ENCODE measurements at places on chromosomes 3 and 15.

- H3K4me1 ChIP-seq = peaks cover 17% of the 10 kb centered on the region
- H3K27me3 ChIP-seq = no peaks in the 10 kb centered on the region
- H3K27ac ChIP-seq = peak overlapping the region; percentile 1
- H3K4me3 ChIP-seq = no peak overlapping the region
- no peaks in the 10 kb centered on the region for H3K36me3 ChIP-seq
- no peak for DNase-seq
Measured at GRCh38 chr15:62895139-62895866, 147.2 kb upstream of the TPM1 start.

GRCh38 chr15:101610611-101611000 is 41.6 kb downstream of the TM2D3 start:
- H3K4me3 ChIP-seq = no peak overlapping the region
- peaks cover 7% of the 10 kb centered on the region for H3K4me1 ChIP-seq
- H3K27me3 ChIP-seq = no peaks in the 10 kb centered on the region

DNA sequence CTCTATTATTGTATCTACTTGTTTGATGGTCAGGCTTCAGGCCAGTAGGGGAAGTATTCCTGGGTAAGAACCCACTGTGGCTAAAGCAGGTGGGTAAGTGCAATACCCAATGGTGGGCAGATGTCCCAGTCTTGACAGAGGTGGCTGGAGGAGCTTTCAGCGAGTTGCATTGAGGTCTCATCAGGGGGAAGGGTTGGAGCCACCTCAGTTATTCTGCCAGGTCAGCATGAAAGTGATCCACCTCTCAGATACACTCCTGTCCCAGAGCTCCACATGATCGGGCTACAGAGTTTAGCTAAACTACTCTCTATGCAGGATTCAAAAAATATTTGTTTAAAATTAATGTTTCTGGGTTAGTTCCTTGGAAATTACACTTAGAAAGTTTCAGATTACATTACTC is 95.8 kb upstream of the WNT7A start:
- no peak overlapping the region for H3K4me3 ChIP-seq
- H3K36me3 ChIP-seq = no peaks in the 10 kb centered on the region
- no peak overlapping the region for H3K27ac ChIP-seq
- H3K27me3 ChIP-seq = no peaks in the 10 kb centered on the region

DNA sequence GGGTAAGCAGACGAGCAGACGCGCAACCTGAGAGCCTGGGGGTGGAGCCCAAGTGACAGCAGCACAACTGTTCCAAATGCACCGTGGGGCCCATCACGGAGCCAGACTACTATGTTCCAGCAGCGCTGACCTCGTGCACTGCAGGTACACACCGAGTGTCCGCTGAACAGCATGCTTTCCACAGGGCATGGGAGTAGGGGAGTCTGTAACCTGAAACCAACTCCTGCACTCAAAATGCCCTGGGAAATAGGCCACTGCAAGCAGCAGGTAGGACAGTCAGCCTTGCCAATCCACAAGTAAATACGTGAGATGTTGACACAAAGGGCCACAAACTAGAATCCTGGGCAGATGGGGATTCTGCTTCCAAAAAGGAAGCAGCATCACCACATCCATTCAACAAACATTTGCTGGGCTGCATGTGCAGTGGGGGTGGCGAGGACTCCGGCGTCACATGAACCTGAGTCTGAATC is 73.9 kb downstream of the TBC1D2B start:
- no peak for DNase-seq
- no peaks in the 10 kb centered on the region for H3K36me3 ChIP-seq
- H3K27ac ChIP-seq = no peak overlapping the region
- no peak overlapping the region for H3K4me3 ChIP-seq

DNA sequence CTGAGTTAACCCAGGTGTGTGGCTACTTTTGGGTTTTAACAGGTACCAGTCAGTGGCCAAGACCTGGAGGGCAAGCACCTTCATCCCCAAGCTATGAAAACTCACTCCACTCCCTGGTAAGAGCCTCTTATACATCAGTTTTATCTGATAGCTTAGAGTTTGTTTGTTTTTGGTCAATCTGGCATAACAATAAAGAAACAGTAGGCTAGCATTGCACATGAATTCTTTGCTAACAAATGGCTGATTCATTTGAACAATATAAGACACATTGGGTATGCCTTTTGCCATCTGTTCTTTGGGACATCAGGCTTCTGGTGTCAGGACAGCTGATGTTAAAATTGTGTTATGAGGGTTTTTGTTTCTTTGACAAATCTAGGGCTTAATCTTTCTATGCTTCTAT is 125.0 kb upstream of the CGNL1 start:
- peaks cover 99% of the 10 kb centered on the region for H3K36me3 ChIP-seq
- no peak overlapping the region for H3K27ac ChIP-seq
- no peak for DNase-seq
- H3K4me1 ChIP-seq = peaks cover 4% of the 10 kb centered on the region
- H3K27me3 ChIP-seq = no peaks in the 10 kb centered on the region

DNA sequence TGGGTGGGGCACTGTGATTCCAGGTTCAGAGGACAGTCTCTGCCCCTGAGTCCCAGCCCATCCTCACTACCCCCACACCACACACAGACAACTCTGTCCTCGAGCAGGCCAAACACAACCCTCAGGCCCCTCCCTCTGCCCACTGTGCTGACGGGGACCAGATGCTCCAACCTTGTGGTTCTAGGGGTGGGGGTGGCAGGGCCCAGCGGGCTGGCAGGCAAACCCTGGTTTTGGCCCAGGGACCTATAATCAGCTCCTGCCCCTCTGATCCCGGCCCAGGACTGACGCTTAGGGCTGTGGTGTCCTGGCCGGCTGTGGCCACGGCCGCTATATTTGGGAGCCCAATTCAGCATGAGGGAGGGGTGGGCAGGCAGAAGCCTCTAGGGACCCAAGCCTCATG is 5.0 kb upstream of the MYL3 start:
- H3K27me3 ChIP-seq = peaks cover 2% of the 10 kb centered on the region
- peaks cover 3% of the 10 kb centered on the region for H3K4me1 ChIP-seq
- peak overlapping the region; percentile 21 for H3K4me3 ChIP-seq
- H3K36me3 ChIP-seq = no peaks in the 10 kb centered on the region

GRCh38 chr15:78319588-78319987 is 20.2 kb upstream of the SKIC8 start:
- no peak for DNase-seq
- no peak overlapping the region for H3K4me3 ChIP-seq
- peaks cover 50% of the 10 kb centered on the region for H3K4me1 ChIP-seq
- H3K27ac ChIP-seq = no peak overlapping the region
- no peaks in the 10 kb centered on the region for H3K27me3 ChIP-seq

DNA sequence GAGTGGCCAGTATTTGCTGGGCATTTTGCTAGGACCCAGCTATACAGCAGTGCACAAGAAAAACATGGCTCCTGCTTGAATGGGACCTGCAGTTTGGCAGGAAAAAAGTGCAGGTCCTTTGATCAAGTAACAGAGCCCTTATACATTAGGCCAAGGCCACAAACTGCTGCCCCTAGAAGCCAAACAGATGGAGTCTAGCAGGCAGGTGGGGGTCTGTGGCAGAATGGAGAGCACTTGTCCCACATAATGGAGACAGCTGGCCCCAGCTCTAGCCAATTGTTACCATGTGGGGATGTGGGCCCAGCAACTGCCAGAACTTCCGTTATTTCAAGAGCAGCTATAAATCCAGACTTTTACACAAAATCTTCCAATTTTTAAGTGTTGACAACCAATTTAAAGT is 79.3 kb downstream of the SHQ1 start:
- H3K4me3 ChIP-seq = no peak overlapping the region
- no peaks in the 10 kb centered on the region for H3K36me3 ChIP-seq
- no peak overlapping the region for H3K27ac ChIP-seq

GRCh38 chr15:59313641-59314332 is 58.9 kb downstream of the MYO1E start:
- H3K27me3 ChIP-seq = no peaks in the 10 kb centered on the region
- no peak overlapping the region for H3K27ac ChIP-seq
- H3K4me3 ChIP-seq = no peak overlapping the region
- H3K36me3 ChIP-seq = no peaks in the 10 kb centered on the region

DNA sequence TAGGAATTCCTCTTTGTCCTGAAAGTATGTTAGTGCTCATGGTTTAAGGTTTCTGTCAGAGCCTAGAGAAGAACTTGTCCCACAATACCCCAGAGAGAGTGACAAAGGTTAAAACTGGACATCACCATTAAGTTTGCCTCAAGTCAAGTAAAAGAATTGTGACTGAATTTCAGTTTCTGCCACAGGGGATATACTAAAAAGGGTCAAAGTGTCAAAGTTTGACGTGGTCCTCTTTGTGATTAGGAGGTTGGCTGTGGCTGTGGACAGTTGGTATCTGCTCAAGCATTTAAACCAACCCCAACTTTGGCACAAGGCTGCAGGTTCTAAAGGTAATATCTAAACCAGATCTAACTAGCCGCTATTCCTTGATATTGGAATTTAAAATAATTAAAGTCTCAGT is 26.1 kb downstream of the FMN1 start:
- H3K27me3 ChIP-seq = no peaks in the 10 kb centered on the region
- H3K27ac ChIP-seq = no peak overlapping the region
- H3K4me3 ChIP-seq = no peak overlapping the region
- no peaks in the 10 kb centered on the region for H3K4me1 ChIP-seq
- no peak for DNase-seq
- H3K36me3 ChIP-seq = no peaks in the 10 kb centered on the region

DNA sequence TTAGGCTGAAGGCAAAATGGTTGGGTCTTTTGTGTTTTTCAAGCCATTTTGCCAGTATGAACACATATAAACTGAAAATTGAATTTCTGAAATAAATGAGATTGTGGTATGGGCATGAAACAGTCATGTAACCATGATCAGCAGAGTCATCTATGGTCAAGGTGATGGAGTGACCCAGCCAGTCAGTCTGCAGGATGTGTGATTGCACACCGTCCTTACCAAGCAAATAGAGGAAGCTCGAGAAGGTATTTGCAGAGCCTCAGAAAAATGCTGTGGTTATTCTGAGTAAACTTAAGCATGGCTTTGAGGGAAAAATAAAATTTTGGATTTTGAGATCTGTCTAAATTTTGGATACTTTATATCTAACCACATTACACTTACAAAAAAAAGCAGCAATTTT is 95.9 kb upstream of the RNF7 start:
- DNase-seq = no peak
- no peaks in the 10 kb centered on the region for H3K4me1 ChIP-seq
- H3K36me3 ChIP-seq = no peaks in the 10 kb centered on the region
- no peaks in the 10 kb centered on the region for H3K27me3 ChIP-seq
- H3K4me3 ChIP-seq = no peak overlapping the region
- no peak overlapping the region for H3K27ac ChIP-seq

DNA sequence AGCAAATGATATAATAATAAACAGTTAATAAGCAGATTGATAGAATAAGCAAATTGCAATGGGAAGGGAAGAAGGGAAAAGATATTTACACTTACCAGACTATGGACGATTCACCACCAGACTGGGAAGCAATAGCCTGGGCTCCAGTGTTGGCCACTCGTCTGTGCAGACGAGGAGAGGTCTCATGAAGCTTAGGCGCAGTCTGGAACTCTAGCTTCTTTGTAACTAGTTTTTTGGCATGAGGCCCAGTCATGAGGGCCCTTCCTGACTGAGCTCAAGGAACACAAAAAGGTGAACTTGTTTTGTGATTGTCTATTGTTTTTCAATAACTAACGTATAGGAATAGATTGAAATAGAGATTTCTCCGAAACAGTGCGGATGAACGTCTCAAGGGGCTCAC is 63.3 kb upstream of the GATM start:
- H3K27me3 ChIP-seq = no peaks in the 10 kb centered on the region
- no peaks in the 10 kb centered on the region for H3K36me3 ChIP-seq
- H3K27ac ChIP-seq = no peak overlapping the region
